ENCODE measurements at places on chromosomes 3 and 15.

DNA sequence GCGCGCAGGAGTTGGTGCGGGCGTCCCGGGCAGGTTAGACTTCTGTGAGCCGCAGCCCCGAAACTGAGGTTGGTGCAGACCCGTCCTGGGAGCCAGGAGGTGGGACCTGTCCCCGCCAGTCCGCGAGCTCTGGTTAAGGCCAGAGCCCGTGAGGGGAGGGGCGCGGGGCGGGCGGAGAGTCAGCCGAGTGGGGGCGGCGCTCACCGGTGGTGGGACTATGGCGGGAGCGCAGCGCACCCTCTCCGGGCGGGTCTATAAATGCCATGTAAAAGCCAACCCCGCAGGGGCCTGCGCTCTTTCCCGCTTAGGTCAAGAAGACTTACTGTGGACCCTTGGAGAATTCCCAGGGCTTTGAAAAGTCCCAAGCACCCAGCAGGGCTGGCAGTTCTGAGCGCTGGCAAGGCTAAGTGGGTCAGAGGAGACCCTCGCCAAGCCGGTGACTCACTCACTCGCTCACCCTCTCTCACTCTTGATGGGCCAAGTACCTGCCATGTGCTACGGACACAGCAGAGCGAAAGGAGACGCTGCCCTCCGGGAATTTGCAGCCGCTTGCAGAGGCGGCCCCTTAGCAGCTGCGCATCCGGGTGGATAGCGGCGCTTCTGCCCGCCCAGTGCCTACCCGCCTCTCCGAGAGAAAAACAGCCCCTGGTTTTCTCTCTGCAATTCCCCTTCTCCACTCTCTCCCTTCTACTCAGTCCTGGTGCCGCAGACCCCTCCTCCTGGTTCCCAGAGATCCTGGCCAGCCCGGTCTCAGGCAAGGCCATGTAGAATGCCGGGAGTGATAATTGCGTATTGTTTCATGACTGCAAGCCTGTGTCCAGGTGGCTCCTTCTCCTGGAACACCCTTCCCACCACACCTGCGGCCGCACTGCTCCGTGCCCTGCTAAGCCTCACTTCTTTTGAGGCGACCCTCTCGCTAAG, at the start of gene ALDH1L1:
ALDH1L1 (minus strand) TSS at position 110 of the 921 bp plus-strand sequence. CDS start 19,607 bp downstream, outside the sequence.
- no peak for DNase-seq

- DNase-seq = no peak
These were observed 74.6 kb upstream of the BNC1 start for GRCh38 chr15:83358972-83359564.

DNA sequence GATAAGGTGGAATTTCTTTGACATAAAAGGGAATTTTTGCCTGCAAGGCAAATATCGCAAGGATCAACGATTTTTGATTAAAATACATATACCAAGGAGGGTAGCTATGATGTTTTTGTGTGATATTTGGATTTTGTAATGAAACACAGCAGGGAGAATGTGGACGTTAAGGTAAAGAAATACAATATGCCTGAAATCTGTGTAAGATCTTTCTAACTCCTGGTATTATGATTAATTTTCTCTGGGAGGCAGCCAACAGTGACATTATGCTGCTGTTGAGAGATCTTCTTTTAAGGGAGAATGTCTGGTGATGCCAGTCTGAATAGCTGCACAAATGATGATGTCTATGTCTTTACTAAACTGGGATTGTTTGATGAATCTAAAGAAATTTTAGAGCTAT, 972.2 kb downstream of the SQOR start:
- no peak for DNase-seq

DNA sequence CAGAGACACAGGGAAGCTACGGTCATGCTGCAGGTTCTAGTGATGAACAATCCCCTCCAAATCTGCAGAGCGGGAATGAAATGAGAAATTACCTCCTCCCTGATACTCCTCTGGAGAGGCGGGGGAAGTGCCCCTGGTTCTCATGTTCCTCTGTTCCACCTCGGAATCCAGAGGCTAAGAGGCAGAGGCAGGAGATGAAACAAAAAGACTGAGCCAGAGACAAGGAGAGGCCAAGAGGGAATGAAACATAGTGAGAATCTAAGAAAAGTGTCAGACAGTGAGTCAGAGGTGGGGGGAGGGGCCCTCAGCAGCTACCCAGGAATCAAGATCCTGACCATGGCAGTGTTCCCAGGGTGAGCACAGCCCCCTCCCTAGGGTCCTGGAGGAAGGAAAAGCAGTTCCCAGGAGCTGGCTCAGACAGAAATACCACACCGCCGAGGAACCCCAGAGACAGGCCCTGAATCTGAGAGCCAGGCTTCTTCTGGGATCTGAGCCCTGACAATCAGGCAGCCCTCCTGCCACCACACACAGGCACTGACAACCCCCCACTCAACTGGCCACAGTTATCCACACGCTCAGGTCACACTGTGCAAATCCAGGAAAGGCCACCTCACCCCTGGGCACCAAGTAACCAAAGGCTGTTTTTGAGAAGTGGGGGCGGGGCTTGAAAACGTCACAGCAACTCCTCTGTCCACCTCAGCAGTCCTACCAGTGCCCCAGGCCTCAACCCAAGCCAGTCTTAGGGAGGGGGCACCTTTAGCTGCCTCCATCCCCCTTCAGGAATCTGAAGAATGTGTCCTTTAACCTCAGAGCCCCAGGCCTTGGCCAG, 2.4 kb downstream of the CSRNP1 start:
- DNase-seq = no peak

DNA sequence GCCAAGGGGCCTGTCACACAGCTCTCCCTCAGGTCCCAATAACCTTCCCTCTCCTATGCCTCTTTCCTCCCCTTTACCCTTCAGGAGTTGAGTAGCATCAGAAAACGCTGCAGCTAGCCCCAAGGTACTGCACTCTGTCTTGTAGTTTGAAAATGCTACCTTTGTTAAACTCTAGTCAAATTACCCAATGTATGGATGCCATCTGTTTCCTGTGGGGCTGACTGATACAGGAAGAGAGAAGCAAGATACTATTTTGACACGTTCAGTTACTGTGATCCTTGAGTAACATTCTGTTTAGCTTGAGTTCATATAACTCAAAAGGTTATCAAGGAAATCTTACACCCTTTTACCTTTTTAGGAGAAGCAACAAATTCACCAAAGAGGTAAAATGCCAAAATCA, 493.1 kb downstream of the FHIT start:
- no peak for DNase-seq

GRCh38 chr3:64928683-64929082, 240.9 kb upstream of the ADAMTS9 start:
- no peak for DNase-seq

GRCh38 chr3:16500093-16500492, 13.4 kb downstream of the RFTN1 start:
- no peak for DNase-seq

- DNase-seq = no peak
These were observed 37.9 kb downstream of the TUBGCP4 start for GRCh38 chr15:43408789-43409188.

GRCh38 chr15:45048794-45049631, 26.0 kb downstream of the SORD start:
- no peak for DNase-seq

Measured in NCI-H774 (cell line).